ENCODE measurements at places on chromosomes 11 and 22.

- peak; percentile 39 for DNase-seq
Measured at GRCh38 chr22:29716814-29717545, 2.8 kb upstream of the CABP7 start.

DNA sequence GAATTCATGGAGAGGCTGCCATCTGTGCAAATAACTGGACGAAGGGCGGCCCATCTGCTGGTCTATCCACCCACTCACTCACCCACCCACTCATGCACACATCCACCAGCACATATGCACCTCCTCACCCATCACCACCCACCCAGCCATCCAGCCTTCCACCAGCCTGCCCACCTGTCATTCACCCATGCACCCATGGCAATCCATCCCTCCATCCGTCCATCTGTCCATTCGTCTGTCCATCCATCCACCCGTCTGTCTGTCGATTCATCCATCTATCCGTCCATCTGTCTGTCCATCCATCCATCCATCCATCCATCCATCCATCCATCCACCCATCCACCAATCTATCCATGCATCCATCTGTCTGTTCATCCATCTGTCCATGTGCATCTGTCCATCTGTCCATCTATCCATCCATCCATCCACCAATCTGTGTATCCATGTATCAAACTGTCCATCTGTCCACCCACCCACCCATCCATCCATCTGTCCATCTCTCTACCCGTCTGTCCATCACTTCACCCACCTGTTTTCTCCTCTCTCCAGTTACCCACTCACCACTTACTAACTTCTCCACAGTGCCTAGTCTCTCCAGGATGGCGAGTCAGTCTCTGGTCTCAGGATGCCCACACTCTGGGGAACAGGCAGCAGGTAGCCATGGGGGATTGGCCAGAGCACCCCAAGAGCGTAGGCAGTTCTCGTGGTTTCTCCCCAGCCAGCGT lies 8.9 kb downstream of the TRPM5 start:
- no peak for DNase-seq

DNA sequence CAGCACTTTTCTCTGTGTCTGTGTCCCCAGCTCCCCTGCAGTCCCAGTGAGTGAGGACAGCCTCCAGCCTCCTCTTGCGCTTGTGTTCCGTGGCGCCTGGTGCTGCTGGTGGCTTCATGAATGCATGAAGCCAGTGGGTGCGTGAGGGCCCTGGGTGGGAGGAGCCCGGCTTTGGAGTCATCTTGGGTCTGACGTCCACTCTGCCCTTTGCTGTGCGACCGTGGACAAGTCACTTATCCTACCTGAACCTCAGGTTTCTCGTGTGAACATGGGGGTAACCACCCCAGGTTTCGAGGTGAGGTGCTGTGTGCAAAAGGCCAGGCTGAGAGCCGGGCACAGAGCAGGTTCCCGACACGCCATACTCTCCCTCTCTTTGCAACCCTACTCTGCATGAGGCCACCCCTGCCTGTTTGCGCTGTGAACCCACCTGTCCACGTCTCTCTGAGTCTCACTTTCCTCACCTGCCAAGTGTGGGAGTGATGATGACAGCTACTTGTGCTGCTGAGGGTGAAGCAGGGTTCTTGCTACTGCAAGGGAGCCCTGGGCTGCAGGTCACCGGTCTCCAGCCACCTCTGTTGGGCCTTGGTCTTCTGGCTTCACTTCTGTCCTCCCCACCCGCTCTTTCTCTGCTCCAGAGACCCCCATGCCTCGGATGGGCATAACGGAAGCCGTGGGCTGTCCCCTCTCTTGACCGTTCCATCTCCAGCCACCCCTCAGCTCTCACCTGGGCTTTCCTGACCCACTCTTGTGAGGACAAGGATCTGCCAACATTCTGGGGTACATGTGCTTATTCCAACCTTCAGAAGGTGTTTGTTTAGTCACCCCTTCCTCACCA lies 537.6 kb downstream of the TBC1D22A start:
- no peak for DNase-seq

DNA sequence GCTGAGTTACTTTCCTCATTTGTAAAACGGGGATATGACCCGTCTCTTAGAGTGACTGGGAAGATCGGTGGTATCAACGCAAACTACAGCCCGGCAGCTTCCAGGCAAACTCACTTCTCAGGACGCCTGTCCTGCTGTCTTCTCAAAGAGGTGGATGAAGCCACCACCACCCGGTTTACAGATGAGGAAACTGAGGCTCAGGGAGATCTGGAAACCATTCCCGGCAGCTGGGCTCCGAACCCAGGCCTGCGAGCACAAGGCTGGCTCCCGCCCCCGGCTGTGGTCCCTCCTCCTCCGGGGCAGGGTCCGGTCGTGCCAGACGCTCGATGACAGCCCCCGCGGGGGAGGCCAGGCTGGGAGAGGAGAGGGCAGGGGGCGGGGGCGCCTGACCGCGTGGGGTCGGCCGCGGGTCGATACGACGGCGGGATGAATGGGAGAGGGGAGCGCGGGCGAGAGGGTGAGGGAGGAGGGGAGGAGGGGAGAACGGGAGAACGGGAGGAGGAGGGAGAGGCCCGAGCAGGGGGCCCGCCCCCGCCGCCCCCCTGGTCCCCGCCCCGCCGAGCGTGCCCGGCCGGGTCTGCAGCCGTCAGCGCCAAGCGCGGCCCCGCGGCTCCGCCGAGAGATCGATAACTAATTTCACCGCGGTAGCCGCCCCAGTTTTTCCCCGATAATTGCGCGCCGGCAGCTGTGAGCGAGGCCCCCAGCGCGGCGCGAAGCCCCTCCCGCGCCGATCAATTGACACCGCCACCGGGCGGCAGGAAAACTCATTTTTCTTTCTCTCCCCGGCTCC lies 14.0 kb downstream of the IGLL1 start:
- no peak for DNase-seq

DNA sequence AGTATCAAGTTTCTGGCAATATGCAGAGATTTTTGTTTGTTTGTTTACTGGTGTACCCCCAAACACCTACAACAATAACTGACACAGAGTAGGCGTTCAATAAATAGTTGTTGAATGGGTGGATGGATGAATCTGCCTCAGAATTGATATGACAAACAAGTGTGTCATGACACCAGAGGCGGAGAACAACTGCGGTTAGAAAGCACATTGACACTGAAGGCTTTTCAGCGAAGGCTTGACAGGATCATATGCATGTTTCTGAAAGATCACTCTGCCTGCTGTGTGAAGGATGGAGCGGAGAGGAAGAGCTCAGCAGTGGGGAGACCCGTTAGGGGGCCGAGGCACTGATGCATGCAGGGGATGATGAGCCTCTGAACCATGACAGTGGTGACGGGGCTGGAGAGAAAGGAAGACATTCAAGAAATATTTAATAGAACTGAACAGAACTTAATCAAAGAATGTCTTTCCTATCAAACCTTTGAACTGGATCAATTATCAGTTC lies 108.5 kb upstream of the USP47 start:
- no peak for DNase-seq
